ENCODE measurements at places on chromosomes 4 and X. TPM values are rescaled to one million over a fixed set of nuclear protein-coding genes. Genes with fewer than 3 reads are reported as not detected.

- DNase-seq = no peak
Measured at GRCh38 chrX:106932960-106933537, 12.8 kb downstream of the CLDN2 start.

GRCh38 chrX:154529206-154529612, 13.2 kb upstream of the FAM3A start:
- no peak for DNase-seq

DNA sequence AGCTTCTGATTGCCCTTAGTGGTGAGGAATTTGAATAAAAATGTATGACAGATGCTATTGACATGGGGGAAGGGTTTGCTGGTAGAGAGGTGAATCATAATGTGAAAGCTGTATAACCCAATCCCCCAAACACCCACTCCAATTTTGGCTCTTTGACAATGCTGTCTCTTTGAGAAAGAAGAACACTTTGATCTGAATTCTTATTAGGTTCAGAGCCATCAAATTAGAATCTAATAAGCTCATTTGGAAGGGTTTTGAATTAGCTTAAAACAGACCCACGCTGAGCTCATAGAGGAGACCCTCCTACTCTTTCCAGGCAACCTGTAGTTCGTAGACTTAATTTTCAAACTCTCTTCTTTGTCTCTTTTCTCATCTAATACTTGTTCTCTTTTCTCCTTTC, 416.6 kb upstream of the ARX start:
- no peak for DNase-seq

- DNase-seq = no peak
Measured at GRCh38 chr4:131613086-131613823, 1535.8 kb upstream of the PCDH10 start.

GRCh38 chr4:158172261-158173258, at the start of gene GASK1B:
Gene GASK1B, minus strand, starts transcription at chr4:158173025. Its CDS starts 1,650 bp downstream, at chr4:158171375.
- peak; percentile 40 for DNase-seq

DNA sequence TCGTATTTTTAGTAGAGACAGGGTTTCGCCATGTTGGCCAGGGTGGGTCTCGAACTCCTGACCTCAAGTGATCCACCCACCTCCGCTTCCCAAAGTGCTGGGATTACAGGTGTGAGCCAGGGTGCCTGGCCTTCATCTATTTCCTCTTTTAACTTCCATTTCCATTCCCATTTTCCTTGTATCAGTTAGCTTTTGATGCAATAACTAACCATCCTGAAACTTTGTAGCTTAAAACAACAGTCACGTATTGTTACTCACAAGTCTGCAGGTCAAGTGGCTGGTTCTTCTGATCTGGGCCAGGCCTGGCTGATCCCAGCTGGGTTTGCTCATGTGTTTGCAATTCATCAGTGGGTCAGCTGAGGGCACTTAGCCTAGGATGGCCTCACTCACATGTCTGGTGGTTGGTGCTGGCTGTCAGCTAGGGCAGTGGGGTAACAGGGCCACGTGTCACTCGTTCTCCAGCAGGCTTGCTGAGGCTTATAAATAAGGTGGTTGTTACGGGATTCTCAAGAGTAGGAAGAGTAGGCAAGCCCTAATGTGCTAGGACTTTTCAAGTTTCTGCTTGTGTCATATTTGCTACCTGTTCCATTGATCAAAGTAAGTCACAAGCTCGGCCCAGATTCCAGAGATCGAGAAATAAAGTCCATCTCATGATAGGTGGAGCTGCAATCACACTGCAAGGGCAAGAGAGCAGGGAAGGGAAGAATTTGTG, 88.2 kb downstream of the SOWAHB start:
- DNase-seq = no peak

- no peak for DNase-seq
Measured at GRCh38 chr4:106079616-106080015, 184.3 kb downstream of the NPNT start.

DNA sequence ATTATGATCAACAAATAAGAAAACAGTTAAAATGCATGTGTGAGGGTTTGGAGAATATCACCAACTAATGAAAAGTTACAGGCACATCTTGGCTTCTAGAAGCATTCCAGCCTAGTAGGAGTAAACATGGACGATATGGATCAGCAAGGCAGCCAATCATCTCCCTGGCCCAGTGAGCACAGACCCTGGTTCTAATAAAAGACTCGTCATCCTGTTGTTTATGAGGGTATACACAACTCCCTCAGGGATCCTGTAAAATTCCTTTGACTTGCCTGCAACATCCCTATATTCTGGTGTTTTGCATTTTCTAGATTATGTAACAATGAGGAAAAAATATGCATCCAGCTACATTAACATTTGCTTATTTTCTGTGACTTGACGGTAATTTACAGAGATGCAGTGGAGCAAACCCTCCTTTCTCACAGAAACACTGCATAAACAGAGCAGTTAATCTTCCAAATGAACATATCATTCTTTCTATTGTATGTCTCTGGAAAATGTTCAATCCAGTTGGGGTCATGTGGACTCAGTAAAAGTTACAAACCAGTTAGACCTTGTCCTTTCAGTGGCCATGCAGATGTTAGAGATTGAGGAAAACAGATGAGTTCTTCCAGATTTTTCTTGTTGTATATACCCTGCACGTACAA, 88.9 kb upstream of the NDP start:
- DNase-seq = no peak

DNA sequence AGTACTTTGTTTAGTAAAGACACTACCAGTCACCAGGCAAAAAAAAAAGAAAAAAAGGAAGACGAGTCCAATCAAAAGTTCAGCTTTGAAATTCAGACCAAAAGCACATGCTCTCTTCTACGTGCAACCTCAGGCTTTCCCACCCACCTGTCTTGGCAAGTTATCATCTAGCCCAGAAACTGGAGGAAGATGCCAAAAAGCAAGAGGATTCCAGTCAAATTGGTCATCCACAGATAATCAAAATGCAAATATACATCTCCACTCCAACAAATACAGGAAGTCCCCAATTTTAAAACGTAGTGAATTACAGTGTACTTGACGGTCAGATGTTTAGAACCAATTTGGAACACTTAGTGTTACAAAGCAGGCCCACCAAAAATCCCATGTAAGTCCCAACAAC, 96.5 kb downstream of the PALLD start:
- no peak for DNase-seq

GRCh38 chr4:74848774-74849173, 54.5 kb upstream of the BTC start:
- DNase-seq = no peak

DNA sequence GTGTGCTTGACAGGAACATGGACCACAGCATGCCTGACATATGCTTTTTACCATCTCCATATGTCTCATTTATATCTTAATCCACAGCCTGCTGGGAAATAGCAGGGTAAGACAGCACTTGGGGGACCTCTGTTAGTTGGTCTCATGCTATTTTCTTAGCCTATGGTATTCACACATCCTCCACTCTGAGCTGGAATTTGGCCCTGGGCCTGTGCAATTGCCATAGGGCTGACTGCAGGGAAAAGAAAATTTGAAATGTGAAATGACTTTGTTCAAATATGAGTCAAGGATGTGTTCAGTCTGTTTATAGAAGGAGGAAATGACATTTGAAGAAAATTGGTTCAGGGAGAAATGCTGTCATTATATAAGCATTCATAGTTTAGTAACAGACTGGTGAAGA, 9.6 kb upstream of the MAP7D3 start:
- peak; percentile 9 for DNase-seq

DNA sequence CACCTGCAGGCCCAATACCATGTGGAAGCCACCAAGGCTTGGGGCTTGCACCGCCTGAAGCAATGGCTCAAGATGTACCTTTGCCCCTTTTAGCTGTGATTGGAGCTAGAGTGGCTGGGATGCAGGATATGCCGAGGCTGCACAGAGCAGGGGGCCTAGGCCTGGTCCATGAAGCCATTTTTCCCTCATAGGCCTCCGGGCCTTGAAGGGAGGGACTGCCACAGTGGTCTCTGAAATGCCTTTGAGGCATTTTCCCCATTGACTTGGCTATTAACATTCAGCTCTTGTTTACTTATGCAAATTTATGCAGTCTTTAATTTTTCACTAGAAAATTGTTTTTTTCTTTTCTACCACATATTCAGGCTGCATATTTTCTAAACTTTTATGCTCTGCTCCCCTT, 203.2 kb upstream of the HHIP start:
- DNase-seq = no peak

DNA sequence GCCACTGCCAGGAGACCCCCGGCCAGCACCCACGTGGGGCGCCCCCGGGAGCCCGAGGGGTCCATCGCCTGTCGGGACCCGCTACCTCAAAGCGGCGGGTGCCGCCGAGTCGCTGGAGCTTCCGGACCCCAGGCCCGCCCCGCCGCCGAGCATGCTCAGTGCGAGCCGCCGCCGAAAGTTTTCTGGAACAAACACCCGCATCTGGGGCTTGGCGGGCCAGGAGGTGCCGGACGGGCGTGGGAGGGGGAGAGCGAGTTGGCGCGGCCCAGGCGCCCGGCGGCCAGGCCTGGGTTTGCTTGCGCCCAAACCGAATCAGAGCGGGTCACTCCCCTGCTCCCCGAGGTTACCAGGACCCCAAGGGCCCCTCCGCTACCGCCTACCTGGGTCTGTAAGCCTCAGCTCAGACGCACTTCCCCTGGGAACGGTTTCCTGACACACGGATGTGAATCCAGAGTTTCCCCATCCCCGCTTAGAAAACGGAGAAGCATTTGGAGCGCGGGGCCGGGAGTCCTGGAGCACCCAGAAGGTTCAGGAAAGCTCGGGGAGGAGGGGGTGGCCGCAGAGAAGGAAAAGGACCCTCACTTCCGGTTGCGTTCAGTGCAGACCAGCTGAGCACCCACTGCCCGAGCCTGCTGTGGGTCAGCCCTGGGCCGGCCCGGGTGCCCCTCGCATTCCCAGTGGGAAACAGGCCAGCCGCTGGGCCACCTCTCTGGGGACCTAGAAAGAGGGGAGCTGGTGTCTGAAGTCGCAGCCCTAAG, at the start of gene EVC2:
Gene EVC2, minus strand, starts transcription at position 111 of the 758 bp plus-strand sequence. Its CDS starts 46 bp downstream, at position 65.
- no peak for DNase-seq

- peak; percentile 51 for DNase-seq
Measured at GRCh38 chr4:56424697-56425514, 10.5 kb downstream of the PPAT start.

- no peak for DNase-seq
Measured at GRCh38 chr4:17427991-17428390, 83.9 kb downstream of the QDPR start.

DNA sequence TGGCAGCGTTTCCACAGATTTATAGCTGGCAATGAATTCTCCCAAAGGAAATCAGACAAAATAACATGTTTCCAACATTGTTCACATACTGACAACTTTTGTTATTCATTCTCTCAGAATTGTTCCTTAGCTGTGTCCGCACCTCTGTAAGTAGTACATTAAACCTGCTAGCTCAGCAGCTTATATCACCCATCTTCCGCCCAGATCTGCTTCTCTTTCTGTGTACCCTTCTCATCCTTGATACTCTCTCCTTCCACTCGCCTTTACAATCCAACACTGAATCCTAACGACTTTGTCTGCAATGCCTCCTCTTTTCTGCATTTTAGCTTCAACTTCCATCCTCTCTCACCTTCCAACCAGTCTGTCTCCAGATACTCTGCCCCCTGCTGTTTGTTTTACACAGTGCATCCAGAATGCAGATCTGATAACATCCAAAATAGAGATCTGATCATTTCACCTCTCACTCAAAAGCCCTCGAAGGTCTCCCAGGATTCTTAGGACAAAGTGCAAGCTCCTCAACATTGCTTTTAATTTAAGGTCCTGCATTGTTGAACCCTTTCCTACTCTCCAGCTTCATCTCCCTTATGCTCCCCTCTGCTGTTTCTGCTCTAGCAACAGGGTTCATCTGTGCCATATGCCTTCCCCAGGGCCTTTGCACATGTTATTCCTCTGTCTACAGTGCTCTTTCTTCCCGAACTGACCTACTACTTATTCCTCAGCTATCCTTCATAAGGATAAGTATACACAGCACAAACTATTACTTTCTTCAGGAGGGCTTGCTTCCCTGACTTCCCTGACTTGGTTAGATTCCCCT, 67.3 kb upstream of the VBP1 start:
- DNase-seq = peak; percentile 61

DNA sequence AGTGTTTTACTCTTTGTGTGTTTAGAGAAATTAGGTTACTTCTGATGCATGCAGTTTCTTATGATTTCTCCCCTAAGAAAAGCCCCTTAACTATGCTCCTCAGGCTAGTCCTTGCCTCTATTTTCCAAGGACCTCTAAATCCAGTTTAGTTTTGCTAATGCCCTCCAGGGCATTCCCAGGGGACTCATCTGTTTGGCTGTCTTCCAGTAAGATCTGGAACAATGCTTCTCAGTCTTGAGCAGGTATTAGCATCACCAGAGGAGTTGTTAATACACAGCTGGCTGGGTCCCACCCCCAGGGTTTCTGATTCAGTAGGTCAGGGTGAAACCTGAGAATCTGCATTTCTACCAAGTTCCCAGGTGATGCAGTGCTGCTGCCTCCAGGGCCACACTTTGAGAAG, 56.9 kb downstream of the OTC start:
- no peak for DNase-seq

DNA sequence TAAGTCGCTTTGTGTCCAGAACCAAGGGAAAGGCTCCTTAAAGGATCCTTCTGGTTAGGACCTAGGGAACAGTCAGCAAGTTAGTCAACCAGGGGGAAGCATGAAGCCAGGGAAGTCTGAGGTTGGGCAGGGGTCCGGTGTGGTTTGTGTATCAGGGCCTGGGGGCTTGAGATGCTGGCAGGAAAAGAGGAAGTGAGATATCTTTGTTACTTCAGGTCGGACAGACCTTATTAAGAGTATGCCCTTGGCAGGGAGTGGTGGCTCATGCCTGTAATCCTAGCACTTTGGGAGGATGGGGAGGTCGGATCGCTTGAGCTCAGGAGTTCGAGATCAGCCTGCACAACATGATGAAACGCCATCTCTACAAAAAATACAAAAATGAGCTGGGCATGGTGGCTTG, 52.3 kb upstream of the TRPC5OS start:
- DNase-seq = no peak

GRCh38 chr4:55159851-55160250, 34.5 kb upstream of the KDR start:
- no peak for DNase-seq

DNA sequence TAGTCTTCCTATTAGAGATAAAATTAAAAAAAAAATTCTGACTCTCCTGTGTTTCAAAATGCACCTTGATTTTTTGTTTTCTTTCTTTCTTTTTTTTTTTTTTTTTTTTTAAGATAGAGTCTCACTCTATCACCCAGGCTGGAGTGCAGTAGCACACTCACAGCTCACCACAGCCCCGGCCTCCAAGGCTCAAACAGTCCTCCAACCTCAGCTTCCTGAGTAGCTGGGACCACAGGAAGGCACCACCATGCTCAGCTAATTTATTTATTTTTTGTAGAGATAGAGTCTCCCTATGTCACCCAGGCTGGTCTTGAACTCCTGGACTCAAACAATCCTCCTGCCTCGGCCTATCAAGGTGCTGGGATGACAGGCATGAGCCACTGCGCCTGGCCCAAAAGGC, 41.1 kb upstream of the TMEM184C start:
- DNase-seq = no peak

BEND4 gene
- 0.20 TPM for total RNA-seq

COX7B2 gene
- not detected for total RNA-seq

FAM53A gene
- total RNA-seq = 2.6 TPM

MAB21L2 gene
- total RNA-seq = not detected

DMD gene
- 0.14 TPM for total RNA-seq

FHIP1A gene
- 0.17 TPM for total RNA-seq

NHSL2 gene
- 0.10 TPM for total RNA-seq

TMEM271 gene
- total RNA-seq = not detected

ANOS1 gene
- not detected for total RNA-seq

NAP1L3 gene
- total RNA-seq = 5.4 TPM
